ENCODE measurements at places on chromosomes 2 and 18.
A peak's percentile ranks its signal among the peaks of the same experiment; 100 is the strongest.

DNA sequence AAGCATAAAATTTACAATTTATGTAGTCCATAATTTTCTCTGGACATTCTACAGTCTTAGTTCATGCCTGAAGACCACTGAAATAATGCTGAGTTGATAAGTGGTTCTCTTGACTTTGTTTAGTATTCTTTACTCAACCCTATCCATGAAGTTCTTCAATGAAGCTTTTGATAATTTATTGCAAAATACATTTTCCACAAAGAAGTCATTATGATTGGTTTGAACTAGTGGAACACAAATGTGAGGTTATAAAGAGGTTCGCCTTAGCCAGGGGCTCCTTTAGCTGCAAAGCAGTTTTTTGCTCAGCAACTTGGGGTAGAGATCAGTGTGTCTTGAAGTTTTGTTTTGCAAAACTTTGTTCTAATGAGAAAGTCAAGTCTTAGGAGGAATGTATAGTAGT, 5.9 kb downstream of the BCL2L11 start:
- no peak for DNase-seq

GRCh38 chr2:10345126-10345525, 42.4 kb downstream of the HPCAL1 start:
- DNase-seq, result no peak

DNA sequence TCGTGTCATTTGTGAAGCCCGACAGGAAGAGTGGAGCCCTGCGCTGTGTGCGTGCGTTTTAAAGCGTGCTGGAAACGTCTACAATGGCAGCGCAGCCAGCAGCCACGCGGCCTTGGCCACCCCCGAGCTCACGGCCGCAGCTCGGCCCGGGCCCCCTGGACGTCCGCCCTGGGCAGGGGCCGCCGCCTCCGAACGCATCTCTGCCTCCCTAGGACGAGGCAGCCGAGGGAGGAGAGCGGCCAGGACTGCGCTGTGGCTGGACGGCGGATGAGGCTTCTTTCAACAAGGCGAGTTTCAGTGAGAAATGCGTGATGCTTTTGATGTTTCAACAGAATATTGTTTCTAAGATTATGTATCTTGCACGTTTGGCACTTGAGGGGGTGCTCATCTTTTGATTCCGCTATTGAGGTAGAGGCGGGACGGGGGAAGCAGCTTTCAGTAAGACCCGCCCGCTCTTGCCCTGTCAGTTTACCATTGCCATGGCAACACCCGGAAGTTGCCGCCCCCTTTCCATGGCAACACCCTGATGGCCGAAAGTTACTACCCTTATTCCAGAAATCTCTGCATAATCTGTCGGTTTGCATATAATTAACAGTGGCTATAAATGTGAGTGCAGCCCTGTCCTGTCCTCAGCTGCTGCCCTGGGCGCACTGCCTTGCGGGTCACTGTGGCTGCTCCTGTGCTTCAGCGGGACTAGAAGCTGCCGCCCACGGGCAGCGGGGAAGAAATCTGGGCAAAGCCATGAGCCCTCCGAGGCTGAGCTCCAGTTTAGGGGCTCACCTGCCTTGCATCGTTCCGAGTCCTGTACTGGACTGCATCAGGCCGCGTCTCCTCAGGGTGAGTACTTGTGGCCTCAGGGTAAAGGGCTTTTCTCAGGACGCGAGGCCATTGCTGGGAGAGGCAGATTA, 38.6 kb downstream of the ADNP2 start:
- DNase-seq, result peak; percentile 46

- DNase-seq, result peak; percentile 44
These were observed 61.4 kb downstream of the SOS1 start for GRCh38 chr2:39059366-39059952.

- DNase-seq, result no peak
These were observed 22.0 kb upstream of the GMPPA start for GRCh38 chr2:219476652-219477151.

- no peak for DNase-seq
These were observed 158.6 kb downstream of the DOCK10 start for GRCh38 chr2:224883700-224884099.

- DNase-seq, result no peak
These were observed 23.8 kb upstream of the EML6 start for GRCh38 chr2:54699665-54700064.

GRCh38 chr2:56049233-56049845, 125.8 kb upstream of the EFEMP1 start:
- DNase-seq, result no peak

DNA sequence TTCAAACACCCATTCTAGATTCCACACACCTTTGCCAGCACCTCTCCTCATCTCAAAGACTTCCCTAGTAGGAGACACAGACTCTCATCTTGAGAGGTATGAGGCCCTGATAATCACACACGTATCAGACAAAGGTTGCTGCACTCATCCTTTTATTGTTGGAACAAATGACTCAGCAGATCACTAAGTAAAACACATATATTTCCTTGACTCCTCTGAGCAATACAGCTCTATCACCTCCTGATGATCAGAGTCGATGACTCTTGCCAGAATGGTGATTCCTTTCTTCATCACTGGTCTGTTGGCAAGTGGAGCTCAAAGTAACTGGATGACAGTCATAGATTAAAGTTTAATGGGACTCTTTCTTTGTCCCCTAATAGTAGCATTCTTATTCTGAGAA, 1049.2 kb upstream of the ZEB2 start:
- no peak for DNase-seq

- DNase-seq, result no peak
These were observed 31.5 kb downstream of the CMPK2 start for GRCh38 chr2:6834163-6834562.

- DNase-seq, result no peak
These were observed 104.9 kb downstream of the STPG4 start for GRCh38 chr2:47050021-47050760.

DNA sequence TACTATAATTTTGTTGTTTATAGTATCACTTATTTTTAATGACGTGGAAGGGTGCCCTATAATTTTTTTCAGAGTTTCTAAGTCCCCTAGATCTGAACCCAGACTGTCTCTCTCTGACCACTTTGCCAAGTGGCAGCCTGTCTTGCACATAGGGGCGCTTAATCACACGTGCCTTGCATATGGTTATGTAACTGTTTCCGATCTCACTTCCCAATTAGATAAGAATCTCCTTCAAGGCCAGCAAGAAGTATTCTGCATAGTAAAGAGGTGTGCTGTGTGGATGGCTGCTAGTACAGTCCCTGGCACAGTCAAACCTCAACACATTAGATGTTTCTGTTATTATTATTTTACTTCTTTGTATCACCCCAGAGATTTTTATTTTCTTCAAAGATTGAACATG, 197.8 kb upstream of the SIX2 start:
- DNase-seq, result no peak

DNA sequence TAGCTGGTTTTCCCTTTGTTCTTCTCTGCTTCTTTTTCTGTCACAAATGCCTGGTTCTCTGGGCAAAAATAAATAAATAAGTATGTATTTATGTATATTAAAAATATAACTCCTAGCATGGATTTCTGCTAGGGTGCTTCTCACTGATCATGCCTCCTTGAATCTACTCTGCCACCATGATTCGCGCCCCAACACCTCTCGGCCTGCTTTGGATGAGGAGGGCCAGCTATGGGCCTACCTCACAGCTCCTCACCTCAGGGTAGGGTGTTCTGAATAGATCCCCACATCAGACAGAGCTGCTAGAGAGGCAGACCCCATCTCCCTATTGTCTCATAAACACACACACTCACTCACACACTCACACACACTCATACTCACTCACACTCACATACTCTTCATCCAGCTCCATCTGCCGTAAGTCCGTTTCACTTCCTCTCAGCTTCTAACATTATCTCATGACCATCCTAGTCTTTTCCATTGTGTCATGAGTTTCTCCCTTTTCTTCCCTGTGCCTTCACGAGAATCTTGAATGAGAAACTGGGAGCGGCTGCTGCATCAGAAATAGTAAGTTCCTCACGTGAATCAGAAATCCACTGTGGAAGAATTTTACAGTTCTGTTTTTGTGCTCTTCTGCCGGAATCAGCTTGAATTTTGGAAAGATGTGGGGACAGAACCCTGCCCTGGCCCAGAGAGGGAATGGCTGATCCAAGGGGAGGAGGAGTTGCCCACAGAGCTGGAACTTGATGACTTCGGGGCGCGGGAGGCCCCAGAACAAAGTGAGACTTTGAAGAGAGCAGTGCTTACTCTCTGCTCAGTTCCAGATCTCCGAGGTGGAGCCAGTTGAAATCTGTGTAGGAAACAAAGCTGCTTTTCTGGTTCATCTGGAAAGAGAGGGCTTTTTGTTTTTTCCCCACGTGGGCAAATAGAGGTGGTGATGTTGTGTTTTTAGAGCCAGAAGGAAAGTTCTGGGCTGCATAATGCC, 20.9 kb downstream of the ANXA4 start:
- DNase-seq, result no peak

- DNase-seq, result no peak
These were observed 266.1 kb upstream of the CYP26B1 start for GRCh38 chr2:72413716-72414115.

DNA sequence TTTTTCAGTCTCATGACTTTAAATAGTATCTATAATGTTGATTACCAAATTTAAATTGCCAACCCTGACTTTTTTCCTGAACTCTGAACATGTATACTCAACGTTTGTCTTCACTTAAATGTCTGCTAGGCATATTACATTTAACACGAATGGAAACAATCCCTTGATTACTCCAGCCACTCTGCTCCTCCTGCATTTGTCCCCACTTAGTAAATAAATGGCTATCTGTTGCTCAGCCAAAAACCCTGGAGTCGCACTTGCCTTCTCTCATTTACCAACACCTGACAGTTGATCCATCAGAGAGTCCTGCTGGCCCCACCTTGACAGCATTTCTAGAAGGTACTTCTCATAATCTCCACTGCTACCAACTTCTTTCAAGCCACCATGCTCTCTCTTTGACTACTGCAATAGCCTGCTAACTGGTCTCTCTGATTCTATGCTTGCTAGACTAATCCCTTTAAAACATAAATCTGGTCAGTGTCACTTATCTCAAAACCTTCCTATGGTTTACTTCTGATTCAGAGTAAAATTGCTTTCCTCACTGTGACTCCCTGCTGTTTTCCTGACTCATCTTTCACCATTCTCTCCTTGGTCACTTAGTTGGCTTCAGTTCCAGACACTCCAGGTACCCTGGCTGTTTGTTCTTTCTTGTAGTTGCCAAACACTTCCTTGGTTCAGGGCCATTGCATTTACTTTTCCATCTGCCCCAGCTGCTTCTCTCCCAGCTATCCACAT, 31.9 kb downstream of the SPAG16 start:
- DNase-seq, result no peak

DNA sequence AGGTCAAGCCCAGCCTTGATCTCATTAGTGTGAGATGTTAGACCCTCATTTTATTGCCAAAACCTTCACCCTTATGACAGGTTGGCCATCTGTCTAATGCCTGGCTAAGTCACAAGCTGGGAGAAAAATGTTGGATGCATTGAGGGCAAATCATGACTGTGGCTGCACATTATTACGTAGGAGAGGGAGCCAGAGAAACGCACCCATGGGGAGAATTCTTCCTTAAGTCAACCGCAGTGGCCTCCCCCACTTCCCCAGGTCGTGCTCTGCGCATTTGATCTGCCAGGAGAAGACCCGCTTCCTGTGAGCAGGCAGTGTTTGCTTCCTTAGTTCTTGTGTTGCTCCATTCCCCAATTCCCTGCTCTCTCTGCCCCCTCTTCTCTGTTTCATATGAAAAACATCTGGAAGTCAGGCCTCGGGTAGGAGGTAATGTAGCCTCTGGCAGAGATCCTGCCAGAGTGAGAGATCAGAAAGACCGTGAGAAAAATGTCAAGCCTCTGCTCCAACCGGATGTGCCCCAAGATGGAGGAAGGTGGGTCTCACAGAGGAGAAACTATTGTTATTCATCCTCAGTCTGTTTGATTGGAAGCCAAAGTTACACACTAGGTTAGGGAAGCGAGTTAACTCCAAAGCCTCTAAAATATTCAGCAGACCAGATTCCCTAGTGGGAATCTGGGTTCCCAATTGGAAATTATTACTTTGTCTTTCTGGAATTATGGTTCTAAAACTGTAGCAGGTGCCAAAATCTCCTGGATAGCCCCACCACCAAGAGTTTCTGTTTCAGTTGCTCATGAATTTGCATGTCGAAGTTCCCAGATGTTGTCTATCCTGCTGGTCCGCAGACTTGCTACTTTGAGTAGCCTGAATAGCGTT, 144.3 kb upstream of the PELI1 start:
- no peak for DNase-seq

DNA sequence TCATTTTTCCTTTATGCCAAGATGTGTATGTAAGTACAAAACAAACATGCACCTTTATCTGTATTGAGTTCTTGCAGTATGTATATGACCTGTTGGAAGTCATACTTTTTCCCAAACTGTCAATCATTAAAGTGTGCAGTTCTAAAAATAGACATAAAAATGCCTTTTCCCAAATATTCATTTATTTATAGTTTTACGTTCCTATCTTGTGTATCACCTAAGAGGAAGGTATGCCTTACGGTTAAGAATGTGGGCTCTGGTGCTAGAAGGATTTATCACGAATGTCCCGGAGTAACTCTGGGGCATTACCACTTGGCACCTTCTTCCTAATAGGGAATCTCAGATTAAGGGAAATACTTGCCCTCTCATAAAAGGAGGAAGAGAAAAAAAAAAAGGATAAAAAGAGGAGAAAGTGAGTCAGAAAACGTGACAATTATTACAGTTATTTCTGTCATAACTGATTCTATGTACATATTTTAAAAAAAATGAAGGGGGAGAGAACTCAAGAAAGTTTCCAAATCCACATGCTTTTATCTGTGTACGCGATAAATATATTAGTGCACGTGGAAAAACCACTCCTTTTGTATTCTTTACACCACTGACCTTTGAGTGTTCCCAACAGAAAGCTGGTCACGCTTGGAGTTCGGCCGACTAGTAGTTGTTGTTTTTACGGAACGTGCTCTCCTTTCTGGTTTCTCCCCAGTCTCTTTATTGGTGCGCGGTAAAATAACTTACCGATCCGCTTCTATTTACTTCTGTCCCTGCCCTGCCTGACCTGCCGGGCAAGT, 721 bp downstream of the MCEE start:
- DNase-seq, result no peak

- peak; percentile 96 for DNase-seq
These were observed 62.2 kb downstream of the KIAA2012 start for GRCh38 chr2:202135091-202135874.
